ENCODE measurements at places on chromosomes 13 and 19.

GRCh38 chr13:73657821-73658540 lies 476.2 kb downstream of the KLF12 start:
- no peak for DNase-seq

DNA sequence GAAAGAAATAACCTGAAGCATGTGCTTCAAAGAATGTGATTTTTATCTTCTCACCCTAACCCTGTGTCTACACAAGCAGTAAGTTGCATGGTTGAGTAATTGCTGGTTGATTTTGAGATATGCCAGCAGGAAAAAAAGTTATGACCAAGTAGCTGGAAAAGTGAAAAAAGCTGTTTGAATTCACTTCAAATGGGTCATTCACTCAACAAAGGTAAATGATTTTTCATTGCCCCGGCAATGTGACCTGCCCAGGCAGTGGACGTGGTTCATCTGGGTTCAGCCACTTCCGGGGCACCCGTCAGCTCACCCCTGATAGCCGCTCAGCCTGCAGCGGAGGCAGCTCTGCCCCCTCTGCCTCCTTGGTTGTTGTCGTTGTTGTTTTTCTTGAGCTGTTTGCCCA lies 18.5 kb downstream of the TNFRSF19 start:
- no peak for DNase-seq

DNA sequence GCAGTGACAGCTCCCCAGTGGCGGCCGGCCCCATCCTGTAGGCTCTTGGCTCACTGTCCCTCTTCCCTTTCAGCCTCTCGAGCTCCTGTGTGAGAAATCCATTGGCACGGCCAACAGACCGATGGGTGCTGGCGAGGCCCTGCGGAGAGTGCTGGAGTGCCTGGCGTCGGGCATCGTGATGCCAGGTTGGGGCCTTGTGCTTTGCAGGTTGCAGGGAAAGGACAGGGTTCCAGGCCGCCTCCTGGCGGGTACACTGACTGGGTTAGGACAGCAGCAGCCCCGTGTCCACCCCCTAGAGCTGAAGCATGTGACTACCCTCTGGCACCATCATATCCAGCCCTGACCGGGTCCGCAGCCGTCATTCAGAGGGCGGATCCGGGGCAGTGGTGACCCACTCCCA lies 21.5 kb upstream of the QTRT1 start:
- DNase-seq: no peak

DNA sequence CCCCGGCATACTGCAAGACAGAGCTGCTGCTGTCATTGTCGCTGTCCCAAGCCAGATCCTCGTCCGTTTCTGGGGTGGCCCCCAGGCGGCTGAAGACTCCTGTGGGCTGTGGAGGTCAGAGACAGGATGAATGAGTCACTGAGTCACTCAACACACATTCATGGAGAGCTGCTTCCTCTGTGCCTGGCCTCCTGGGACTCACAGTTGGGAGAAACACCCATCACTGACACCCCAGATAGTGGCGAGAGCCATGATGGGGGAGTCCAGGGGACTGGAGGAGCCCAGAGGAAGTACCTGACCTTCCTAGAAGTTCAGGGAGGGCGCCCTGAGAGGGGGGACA lies 26.0 kb downstream of the C19orf47 start:
- no peak for DNase-seq

GRCh38 chr19:48175578-48175977 lies 5.1 kb downstream of the ZSWIM9 start:
- no peak for DNase-seq

- DNase-seq: no peak
Observed at GRCh38 chr13:46181840-46182490, at the start of gene LCP1. Gene LCP1, minus strand, starts transcription at chr13:46182177. Its CDS starts 22,515 bp downstream, at chr13:46159662.

- DNase-seq: no peak
Observed at GRCh38 chr13:43434191-43434590, 352.6 kb downstream of the ENOX1 start.

DNA sequence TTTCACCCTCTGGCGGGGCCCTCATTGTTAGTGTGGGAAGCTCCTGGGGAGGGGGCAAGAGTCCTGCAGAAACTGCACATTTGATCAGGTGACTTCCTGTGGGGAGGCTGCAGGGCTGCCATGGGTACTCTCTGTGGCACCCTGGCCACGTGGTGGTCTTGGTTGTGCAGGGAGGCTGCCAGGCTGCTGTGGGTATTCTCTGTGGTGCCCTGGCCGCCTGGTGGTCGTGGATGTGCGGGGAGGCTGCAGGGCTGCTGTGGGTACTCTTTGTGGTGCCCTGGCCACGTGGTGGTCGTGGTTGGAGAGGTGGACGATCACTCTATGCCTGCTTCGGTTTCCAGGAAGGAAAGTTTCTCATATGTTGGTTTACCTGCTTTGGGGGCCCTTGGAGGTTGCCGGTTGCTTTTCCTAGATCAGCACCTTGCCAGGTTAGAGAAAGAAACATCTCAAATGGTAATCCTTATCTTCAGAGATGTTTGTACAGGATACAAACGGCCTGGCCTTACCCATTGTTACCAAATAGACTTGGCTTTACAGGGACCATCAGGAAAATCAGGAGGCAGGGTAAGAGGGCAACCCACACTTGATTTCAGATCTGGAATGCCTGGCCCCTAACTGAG lies 22.9 kb downstream of the TEX29 start:
- DNase-seq: no peak

DNA sequence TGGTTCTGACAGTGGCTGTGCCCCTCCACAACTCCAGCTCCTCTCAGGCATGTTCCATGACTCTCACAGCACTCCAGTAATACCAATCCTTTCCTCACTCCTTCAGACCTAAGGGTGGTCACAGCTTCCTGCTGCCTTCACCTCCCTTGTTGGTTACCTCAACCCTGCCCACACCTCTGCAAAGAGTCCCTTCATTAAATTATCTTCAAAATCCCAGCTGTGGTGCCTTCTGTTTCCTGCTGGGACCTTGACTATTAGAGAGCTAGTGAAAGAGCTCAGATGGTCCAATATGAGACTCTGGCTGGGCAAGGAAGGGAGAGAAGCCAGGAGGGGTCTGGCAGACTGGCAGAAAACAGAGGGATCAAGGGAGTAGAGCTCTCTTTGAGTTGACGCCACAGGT lies 26.1 kb downstream of the DEDD2 start:
- no peak for DNase-seq

- no peak for DNase-seq
Observed at GRCh38 chr19:47243364-47243775, 12.4 kb upstream of the BBC3 start.

GRCh38 chr13:28137596-28137995 lies 749 bp upstream of the PAN3 start:
- peak; percentile 83 for DNase-seq
